Activated CD4-positive, alpha-beta T cell treated with anti-CD3 and anti-CD28 coated beads, Interleukin-2, amount 50 U/mL, for 48 hours (primary cell): ENCODE measurements at places on chromosomes 3 and 15.

GRCh38 chr3:186237915-186238314 lies 124.1 kb downstream of the DGKG start:
- no peak for DNase-seq

GRCh38 chr3:34582055-34582454 lies 783.6 kb downstream of the PDCD6IP start:
- no peak for DNase-seq

GRCh38 chr15:101558221-101558941 lies 68.9 kb upstream of the PCSK6 start:
- DNase-seq: no peak

DNA sequence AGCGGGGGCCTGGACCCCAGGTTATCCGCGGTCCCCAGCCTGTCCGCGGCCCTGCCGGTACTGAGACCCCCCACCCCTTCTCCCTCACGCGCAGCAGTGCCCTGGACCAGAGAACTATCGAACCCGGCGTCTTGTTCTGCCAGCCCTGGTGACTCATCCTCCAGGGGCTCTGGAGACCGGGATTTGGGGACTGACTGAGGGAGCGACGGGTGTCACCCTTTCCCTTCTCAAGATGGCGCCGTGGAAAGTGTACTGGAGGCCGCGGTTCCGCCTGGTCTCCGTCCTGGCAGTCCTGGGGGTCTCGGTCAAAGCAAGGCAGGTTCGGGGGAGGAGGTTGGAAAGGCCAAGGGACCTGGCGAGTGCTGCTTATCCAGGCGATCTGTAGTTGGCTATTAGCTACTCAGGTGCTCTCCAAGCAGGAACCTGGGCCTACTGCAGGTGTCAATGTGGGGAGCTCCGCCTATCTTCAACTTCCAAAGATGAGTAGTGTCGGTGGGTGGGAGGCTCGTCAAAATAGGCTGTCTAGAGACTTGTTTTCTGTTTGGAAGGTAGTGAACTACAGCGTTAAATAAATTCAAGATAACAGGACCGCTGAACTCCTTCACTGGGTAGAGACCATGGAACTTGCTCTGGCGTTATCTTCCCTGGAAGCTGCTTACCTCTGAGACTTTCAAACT lies 790 bp downstream of the RAB5A start:
- peak; percentile 46 for DNase-seq

DNA sequence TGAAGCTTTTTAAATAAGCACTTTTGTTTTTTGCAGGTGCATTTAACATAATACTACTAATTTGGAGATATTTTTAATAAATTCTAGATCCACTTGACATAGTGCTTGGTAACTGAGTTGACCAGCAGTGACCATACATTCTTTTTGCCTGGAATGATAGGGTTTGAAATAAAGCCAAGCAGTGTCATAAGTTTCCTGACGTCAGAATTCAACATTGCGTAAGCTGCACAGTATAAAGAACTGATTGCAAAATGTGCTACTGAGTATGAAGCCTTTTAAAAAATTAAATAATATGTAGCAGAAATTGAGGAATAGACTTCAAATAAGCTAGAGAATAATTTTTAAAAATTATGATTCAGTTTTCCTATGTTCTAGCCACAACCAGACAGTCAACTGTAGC lies 454.6 kb upstream of the ARPP21 start:
- DNase-seq: no peak
